ENCODE measurements at places on chromosomes 6 and 20. TPM values are rescaled to one million over a fixed set of nuclear protein-coding genes. Genes with fewer than 3 reads are reported as not detected.

The DHX16 gene
- 57.0 TPM for polyA plus RNA-seq

The PLEKHG1 gene
- polyA plus RNA-seq, result 0.03 TPM

The EYS gene
- polyA plus RNA-seq, result 0.29 TPM

The AVP gene
- 0.21 TPM for polyA plus RNA-seq

The PPP1R18 gene
- polyA plus RNA-seq, result 10.5 TPM

The VGLL2 gene
- not detected for polyA plus RNA-seq

The PSMB8 gene
- polyA plus RNA-seq, result 41.2 TPM

The SRMS gene
- polyA plus RNA-seq, result 0.09 TPM

The FNDC1 gene
- polyA plus RNA-seq, result not detected

The PLN gene
- not detected for polyA plus RNA-seq

The BHLHE23 gene
- not detected for polyA plus RNA-seq

The ULBP3 gene
- polyA plus RNA-seq, result 0.22 TPM

The CD93 gene
- polyA plus RNA-seq, result not detected

The DDX43 gene
- not detected for polyA plus RNA-seq

The ZBP1 gene
- not detected for polyA plus RNA-seq

- H3K4me1 ChIP-seq, result no peaks in the 10 kb centered on the region
- no peak overlapping the region for H3K27ac ChIP-seq
- no peaks in the 10 kb centered on the region for H3K36me3 ChIP-seq
- H3K4me3 ChIP-seq, result no peak overlapping the region
- no peak for DNase-seq
- no peaks in the 10 kb centered on the region for H3K27me3 ChIP-seq
These were observed 17.8 kb upstream of the RNF182 start for GRCh38 chr6:13907001-13907350.

DNA sequence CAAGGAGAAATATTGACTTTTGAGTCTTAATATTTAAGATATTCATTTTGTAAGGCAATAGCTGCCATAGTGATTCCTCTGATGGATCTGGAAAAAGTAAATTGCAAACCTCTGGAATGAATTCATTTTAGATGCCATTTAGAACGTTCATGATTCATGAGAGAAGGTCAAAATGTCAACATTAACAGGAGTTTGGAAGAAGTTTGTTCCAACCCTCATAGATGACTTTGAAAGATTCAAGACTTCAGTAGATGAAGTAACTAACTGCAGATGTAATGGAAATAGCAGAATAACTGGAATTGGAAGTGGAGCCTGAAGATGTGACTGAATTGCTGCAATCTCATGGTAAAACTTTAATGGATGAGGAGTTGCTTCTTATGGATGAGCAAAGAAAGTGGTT lies 100.9 kb upstream of the CCN2 start:
- no peak for DNase-seq
- no peak overlapping the region for H3K27ac ChIP-seq
- no peak overlapping the region for H3K4me3 ChIP-seq

GRCh38 chr20:1684872-1685271 lies 27.3 kb upstream of the SIRPG start:
- H3K36me3 ChIP-seq, result no peaks in the 10 kb centered on the region
- no peaks in the 10 kb centered on the region for H3K4me1 ChIP-seq
- H3K27ac ChIP-seq, result no peak overlapping the region
- H3K4me3 ChIP-seq, result no peak overlapping the region

DNA sequence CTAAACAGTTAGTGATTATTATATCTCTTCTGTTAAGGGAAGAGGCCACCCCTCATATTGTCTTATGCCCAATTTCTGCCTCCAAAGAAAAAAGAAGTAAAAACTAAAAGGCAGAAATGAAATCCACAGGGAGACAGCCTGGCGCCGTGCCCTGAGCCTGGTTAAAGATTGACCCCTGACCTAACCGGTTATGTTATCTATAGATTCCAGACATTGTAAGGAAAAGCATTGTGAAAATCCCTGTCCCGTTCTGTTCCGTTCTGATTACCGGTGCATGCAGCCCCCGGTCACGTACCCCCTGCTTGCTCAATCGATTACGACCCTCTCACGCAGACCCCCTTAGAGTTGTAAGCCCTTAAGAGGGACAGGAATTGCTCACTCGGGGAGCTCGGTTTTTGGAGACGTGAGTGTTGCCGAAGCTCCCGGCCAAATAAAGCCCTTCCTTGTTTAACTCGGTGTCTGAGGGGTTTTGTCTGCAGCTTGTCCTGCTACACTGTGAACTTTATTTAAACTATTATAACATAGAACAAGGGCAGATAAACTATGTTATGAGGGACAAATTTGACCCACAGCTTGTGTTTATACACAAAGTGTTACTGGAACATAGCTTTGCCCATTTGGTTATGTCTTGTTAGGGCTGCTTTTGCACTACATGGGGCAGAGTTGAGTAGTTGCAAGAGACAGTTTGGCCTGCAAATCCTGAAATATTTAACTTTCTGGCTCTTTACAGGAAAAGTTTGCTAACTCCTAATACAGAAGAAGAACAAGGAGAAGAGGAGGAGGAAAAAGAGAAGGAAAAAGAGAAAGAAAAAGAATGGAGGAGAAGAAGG lies 49.6 kb downstream of the CD24 start:
- no peak overlapping the region for H3K27ac ChIP-seq
- H3K4me3 ChIP-seq, result peak overlapping the region; percentile 45
- H3K27me3 ChIP-seq, result no peaks in the 10 kb centered on the region
- H3K4me1 ChIP-seq, result peaks cover 21% of the 10 kb centered on the region
- H3K36me3 ChIP-seq, result no peaks in the 10 kb centered on the region

GRCh38 chr6:21840428-21840827 lies 246.9 kb downstream of the SOX4 start:
- H3K27me3 ChIP-seq, result no peaks in the 10 kb centered on the region
- no peak for DNase-seq
- no peaks in the 10 kb centered on the region for H3K36me3 ChIP-seq
- H3K4me3 ChIP-seq, result no peak overlapping the region
- no peak overlapping the region for H3K27ac ChIP-seq
- peaks cover 7% of the 10 kb centered on the region for H3K4me1 ChIP-seq

DNA sequence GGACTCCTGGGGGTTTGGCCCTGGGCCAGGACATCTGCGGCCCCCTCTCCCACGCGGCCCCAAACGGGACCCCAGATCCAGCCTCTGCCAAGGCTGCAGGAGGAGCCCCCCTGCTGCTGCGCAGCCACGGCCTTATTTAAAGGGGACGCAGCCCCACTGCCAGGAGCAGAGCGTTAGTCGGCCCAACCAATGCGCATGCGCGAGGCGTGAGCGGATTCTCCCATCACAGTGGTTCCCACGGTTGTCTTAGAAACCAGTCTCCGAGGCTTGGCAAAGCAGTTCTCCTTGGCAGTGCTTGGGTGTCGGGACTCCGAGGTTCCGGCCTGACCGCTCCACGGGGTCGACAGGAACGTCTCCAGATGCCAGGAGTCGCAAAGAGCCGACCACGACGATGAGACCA lies 288.3 kb upstream of the ZNF337 start:
- H3K4me1 ChIP-seq, result no peaks in the 10 kb centered on the region
- H3K27ac ChIP-seq, result no peak overlapping the region
- H3K27me3 ChIP-seq, result peaks cover 2% of the 10 kb centered on the region
- H3K36me3 ChIP-seq, result no peaks in the 10 kb centered on the region
- DNase-seq, result no peak

- H3K27ac ChIP-seq, result no peak overlapping the region
- peaks cover 84% of the 10 kb centered on the region for H3K4me1 ChIP-seq
- H3K4me3 ChIP-seq, result no peak overlapping the region
- DNase-seq, result no peak
These were observed 8.4 kb downstream of the NINL start for GRCh38 chr20:25576783-25577530.

GRCh38 chr20:51758978-51759544 lies 9.1 kb downstream of the ATP9A start:
- H3K27ac ChIP-seq, result peak overlapping the region; percentile 57
- H3K4me3 ChIP-seq, result no peak overlapping the region
- H3K4me1 ChIP-seq, result peaks cover 51% of the 10 kb centered on the region
- no peaks in the 10 kb centered on the region for H3K27me3 ChIP-seq
- peak; percentile 87 for DNase-seq

DNA sequence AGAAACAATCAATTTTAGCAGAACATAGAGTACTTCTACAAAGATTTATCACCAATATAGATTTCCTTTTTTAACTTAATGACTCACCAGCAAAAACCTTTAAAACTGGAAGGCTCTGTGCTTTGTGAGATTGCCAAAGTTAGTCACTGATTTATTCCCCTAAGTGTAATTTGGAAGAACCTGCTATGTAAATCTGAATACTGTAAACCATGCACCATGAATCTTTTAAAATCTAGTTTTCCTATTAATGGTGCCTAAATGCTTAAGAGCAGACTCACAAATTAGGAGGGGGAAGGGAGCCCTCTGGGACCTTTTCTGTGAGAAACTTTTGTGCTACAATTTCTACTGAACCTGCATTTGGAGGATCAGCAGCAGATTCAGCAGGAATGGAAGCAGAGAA lies 57.8 kb upstream of the PNRC1 start:
- no peaks in the 10 kb centered on the region for H3K36me3 ChIP-seq
- no peak overlapping the region for H3K27ac ChIP-seq
- H3K4me1 ChIP-seq, result no peaks in the 10 kb centered on the region
- no peaks in the 10 kb centered on the region for H3K27me3 ChIP-seq
- no peak for DNase-seq
- no peak overlapping the region for H3K4me3 ChIP-seq

DNA sequence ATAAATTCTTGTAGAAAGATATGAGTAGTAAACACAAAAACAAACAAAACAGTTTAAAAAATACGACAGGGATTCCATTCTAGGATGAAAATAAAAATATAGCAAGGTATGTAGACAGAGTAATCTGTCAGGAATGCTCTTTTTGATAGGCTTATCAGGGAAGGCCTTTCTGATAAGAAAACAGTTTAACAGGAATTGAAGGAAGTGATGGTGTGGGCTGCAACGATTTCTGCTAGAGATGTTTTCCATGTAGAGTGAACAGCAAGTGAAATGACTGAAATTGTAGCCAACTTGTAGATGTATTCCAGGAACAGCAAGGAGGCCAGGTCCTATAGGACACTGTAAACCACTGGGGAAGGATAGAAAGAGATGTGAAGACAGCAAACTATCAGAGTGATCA lies 689.7 kb upstream of the GJE1 start:
- H3K36me3 ChIP-seq, result no peaks in the 10 kb centered on the region
- DNase-seq, result no peak
- no peaks in the 10 kb centered on the region for H3K4me1 ChIP-seq
- H3K27ac ChIP-seq, result no peak overlapping the region
- H3K4me3 ChIP-seq, result no peak overlapping the region

- no peaks in the 10 kb centered on the region for H3K4me1 ChIP-seq
- H3K27me3 ChIP-seq, result peaks cover 62% of the 10 kb centered on the region
- DNase-seq, result no peak
- no peak overlapping the region for H3K27ac ChIP-seq
- no peak overlapping the region for H3K4me3 ChIP-seq
These were observed 8.6 kb upstream of the SLC32A1 start for GRCh38 chr20:38715646-38716045.

- no peak overlapping the region for H3K4me3 ChIP-seq
- 0 out of 3 replicates have a peak, but pooled peaks cover 3% of the 10 kb centered on the region for H3K27me3 ChIP-seq
- no peak for DNase-seq
- no peaks in the 10 kb centered on the region for H3K36me3 ChIP-seq
These were observed 7.7 kb upstream of the BACH2 start for GRCh38 chr6:90304308-90304707.

GRCh38 chr6:15434823-15435380 lies 189.0 kb downstream of the JARID2 start:
- H3K4me3 ChIP-seq, result no peak overlapping the region
- no peaks in the 10 kb centered on the region for H3K27me3 ChIP-seq
- no peaks in the 10 kb centered on the region for H3K36me3 ChIP-seq

DNA sequence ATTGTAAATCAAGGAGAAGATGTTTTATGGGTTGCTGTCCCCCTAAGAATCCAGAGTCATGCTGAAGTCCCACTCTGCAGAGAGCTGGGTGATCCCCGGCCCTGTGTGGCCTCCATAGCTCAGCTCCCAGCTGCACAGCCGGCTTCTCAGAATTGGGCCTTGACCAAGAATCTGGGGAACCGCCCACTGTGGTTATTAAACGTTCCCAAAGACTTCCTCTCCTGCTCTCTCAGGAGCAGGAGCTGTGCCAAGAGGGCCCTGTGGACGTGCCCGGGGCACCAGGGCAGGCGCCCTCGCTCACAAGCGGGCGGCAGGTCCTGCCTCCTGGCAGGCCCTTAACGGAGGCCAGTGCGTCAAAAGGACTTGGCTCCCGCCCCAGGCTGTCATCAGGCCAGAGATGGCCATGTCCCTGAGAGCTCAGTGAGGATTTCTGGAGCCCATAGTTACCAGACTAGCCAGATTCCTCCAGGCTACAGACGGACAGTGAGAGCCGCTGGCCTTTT lies 30.4 kb downstream of the ZC3H12D start:
- no peaks in the 10 kb centered on the region for H3K27me3 ChIP-seq
- H3K4me3 ChIP-seq, result no peak overlapping the region
- no peaks in the 10 kb centered on the region for H3K36me3 ChIP-seq
- no peak overlapping the region for H3K27ac ChIP-seq

GRCh38 chr6:12947967-12948366 lies 231.4 kb downstream of the PHACTR1 start:
- H3K27me3 ChIP-seq, result no peaks in the 10 kb centered on the region
- DNase-seq, result no peak
- no peak overlapping the region for H3K4me3 ChIP-seq
- H3K4me1 ChIP-seq, result no peaks in the 10 kb centered on the region
- H3K36me3 ChIP-seq, result no peaks in the 10 kb centered on the region

GRCh38 chr6:156378853-156379252 lies 398.3 kb upstream of the ARID1B start:
- H3K4me1 ChIP-seq, result no peaks in the 10 kb centered on the region
- H3K36me3 ChIP-seq, result no peaks in the 10 kb centered on the region
- H3K27me3 ChIP-seq, result no peaks in the 10 kb centered on the region
- no peak overlapping the region for H3K4me3 ChIP-seq

DNA sequence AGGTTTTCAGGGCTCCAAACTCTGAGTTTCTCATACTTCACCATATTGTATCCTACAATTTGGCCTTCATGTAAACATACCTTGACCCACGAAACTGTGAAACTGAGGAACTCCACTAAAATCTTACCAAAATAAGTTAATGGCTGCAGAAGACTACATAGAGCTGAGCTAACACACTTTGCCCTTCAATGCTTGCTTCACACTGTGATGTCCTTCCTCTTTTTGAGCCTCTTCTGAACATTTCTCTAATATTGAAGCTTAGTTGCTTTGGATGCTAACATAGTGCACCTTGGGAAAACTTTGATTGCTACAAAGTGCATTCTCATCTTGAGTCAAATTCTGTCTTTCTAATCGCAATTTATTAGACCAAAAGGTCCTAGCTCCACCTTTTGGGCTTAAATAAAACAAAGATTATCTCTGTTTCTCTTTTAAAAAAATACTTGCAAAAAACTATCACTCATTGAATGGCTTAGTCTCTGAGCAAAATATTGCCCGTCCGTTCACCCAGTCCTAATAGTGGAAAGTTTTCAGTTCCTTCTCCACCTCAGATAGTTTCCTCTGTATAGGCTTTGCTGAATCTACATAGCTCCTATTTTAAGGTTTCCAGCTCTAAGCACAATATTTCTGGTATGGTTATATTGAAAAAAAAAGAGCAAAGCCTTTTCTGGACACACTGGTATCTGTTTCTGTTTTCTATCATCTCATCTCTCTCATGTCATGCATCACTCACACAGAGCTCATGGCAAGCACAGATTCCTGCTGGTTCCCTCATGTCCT lies 494.6 kb downstream of the RFPL4B start:
- H3K27ac ChIP-seq, result no peak overlapping the region
- no peaks in the 10 kb centered on the region for H3K4me1 ChIP-seq
- no peaks in the 10 kb centered on the region for H3K27me3 ChIP-seq
- no peaks in the 10 kb centered on the region for H3K36me3 ChIP-seq

- DNase-seq, result peak; percentile 61
- no peak overlapping the region for H3K27ac ChIP-seq
- H3K27me3 ChIP-seq, result peaks cover 96% of the 10 kb centered on the region
These were observed 2.7 kb downstream of the SLC32A1 start for GRCh38 chr20:38726804-38727606.

- H3K36me3 ChIP-seq, result no peaks in the 10 kb centered on the region
- no peaks in the 10 kb centered on the region for H3K4me1 ChIP-seq
- no peak for DNase-seq
- H3K27me3 ChIP-seq, result no peaks in the 10 kb centered on the region
These were observed 291.1 kb downstream of the ADGRG6 start for GRCh38 chr6:142592876-142593275.

All from HepG2 (cell line).